GM12864 (cell line): ENCODE measurements at places on chromosomes 4 and X.

DNA sequence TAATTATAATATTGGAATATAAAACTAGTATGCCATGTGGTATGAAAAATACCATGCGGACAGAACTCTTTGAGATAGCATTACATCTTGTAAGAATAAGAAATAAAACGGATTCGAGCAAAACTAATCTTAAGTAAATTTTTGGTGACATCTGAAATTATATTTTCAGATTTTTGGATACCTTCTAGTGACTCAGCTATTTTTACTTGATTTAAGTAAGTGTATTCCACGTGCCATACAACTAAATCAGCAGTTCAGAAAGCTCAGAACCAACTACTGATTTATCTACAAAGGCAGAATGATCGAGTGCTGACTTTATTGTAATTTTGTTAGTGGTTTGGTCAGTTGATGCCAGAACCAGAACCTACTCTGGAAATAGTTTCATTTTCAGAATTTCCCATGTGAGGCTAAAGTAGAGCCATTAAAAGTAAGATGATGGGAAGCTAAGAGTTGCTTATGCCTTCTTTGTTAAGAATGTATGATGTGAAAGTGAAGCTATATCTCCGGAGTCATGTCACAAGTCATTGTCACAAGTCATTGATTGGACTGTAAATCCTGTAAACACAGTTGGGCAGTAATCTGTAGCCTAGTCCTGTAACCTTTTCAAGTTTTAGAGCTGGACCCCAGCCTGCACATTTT lies 4.0 kb downstream of the ING2 start:
- no peak for DNase-seq

DNA sequence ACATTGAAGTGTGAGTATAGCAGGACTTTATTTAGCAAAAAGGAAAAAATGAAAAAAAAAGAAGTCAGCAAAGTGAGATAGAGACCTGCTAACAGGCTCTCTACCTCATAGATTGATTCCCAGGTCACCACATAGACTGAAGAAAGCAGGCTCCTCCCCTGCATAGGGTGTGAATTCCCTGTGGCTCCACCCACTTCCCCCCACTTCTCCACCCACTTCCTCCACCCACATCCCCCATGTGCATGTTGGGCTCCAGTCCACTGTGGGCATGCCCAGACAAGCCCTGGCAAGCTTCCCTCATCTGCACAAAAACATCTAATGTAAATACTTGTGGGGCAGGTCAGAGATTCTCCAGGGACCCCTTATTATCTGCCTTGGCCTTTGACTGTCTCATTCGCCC lies 97.8 kb downstream of the TMEM47 start:
- DNase-seq: no peak

GRCh38 chr4:142351958-142352357 lies 494.1 kb downstream of the INPP4B start:
- no peak for DNase-seq

GRCh38 chr4:6619466-6620255 lies 20.8 kb upstream of the MRFAP1 start:
- DNase-seq: no peak

DNA sequence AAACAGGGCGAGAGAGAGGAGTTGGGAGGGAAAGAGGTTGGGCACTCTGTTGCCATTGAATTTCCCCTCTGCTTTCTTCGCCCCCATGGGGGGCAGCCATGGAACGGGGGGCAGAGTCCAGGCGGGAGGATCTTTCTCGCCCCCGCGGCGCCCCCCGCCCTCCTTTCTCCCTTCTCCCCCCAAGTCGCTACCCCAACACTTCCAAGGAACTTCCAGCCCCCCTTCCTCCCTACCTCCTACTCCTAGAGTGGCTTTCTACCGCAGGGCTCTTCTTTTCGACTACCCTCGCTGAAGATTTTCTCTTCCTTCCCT lies 594 bp upstream of the STAG2 start:
- DNase-seq: no peak

DNA sequence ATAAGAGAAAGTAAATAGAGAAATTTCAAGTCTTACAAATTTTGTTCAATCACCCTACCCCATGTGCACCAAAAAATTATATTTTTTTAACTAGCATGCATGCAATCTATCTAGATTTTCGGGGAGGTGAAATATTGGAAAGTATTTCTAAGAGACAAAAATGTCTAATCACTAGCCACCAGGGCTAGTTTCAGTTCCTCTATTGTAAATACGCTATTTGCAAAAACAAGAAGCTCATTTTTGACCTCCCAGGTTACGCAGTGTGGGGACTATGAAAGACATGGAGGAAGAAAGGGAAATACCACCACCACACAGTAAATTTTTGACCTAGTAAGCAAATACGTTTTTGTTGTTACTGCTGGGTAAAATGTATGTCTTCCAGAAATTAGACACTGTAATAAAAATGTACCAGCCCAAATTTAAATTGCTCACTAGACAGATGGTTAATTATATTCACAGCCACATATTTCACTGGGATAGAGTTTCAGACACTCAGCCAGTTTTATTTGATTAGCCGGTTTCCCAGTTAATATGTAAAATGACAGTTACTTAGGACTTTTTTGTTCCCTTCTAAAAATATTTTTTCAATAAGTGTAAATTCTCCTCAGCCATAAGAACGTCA lies 2.2 kb downstream of the NEXMIF start:
- peak; percentile 73 for DNase-seq

DNA sequence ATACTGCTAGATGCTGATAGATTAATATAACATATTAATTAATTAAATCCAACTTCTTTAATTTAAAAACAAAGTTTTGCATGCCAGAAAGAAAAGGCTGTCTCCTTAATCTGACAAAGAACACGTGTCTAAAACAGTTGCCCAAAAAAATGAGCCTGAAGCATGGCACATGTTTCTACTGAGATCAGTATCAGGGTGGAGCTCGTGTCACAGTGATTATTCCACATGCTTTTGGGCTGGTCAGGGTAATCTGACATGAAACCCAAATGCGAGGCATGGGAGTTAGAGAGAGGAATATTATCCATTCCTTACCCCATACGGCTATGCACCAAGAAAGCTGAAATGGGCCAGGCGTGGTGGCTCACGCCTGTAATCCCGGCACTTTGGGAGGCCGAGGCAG lies 79.4 kb upstream of the ADRA2C start:
- DNase-seq: no peak

DNA sequence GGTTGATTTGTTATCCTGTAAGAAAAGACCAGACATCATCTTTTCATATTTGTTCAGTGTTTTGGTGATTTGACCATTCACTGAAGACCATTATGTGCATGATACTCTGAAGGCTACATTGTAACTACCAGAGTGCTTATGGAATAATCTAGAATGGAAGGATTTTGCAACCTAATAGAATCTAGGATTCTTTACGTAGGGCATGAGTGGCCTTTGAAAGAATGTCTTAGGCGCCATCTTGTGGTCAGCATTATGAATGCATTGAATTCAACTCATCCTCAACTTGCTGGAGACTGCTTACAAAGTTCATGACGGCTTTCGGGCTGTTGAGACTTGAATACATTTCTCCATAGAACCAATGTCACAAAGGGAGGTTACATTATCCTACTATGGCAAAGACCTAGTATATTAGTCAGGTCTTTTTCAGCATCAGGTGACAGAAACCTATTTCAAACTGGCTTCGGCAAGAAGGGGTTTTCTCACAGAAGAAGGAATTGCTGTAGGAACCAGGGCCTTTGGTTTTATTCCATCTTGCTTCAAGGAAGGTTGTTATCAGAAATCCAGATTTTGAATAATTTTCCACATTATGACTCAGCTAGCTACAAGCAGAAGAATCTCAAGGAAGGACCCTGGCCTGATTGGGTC lies 104.1 kb downstream of the GPAT3 start:
- peak; percentile 51 for DNase-seq

GRCh38 chr4:13918991-13919441 lies 291.5 kb upstream of the BOD1L1 start:
- DNase-seq: no peak

DNA sequence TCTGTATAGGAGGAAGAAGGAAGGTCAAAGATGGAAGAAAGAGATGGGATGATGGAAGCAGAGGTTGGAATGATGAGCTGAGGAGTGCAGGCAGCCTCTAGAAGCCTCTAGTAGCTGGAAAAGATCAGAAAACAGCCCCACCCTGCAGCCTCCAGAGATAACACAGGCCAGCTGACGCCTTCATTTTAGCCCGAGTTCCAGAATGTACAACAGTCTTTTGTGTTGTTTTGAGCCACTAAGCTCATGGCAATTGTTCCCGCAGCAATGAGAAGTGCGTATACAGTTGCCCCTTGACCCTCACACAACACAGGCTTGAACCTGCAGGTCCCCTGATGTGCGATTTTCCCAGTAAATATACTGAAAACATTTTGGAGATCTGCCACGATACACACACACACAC lies 72.0 kb downstream of the WFS1 start:
- DNase-seq: no peak

- no peak for DNase-seq
Measured at GRCh38 chr4:6992728-6993677, 50.2 kb upstream of the TADA2B start.

DNA sequence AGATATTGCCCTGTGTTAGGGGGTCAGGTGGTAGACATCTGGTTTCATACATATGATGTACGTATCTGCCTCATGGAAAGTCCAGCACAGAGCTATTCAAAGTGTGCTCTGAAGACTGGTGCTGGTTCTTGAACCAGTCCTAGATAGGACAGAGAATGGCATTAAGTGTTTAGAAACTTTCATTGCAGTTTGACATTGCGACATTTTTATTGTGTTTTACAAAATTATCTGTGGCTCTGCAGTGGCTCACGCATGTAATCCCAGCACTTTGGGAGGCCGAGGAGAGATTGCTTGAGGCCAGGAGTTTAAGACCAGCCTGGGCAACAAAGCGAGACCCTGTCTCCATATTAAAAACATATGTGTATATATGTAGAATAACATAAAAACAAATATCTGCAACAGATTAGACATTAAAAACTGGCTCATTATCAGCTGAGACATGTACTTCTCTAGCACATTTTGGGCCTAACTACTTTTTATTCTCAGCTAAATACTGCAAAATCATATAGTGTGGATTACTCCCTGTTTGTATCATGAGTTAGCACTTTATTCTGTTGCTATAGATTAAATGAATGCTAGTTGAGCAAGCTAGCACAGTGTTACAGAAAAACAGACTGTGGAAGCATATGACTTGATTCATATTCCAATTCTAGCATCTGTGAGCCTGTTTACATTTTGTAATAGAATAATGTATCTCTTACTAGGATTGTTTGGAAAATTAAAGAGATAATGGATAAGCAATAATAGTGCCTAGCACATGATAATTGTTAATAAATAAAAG lies 57.1 kb downstream of the USP9X start:
- no peak for DNase-seq

DNA sequence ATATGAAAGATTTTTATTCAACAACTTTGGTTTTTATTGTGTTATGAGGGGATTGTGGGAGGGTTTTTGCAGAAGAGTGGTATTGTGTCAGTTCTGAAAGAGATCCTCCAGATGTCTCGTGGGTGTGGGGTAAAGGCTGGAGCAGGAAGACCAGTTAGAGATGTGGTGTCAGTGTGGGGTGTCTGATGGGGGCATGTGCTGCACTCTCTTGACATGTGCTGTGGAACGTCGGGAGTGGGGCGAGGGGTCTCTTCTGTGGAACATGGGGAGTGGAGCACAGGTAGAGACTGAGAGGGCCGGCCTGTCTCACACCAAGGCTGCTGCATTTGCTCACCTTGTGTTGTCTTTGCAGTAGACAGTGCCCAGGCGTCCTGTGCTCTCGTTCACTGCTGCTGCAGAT lies 37.6 kb downstream of the FAM193A start:
- DNase-seq: no peak

DNA sequence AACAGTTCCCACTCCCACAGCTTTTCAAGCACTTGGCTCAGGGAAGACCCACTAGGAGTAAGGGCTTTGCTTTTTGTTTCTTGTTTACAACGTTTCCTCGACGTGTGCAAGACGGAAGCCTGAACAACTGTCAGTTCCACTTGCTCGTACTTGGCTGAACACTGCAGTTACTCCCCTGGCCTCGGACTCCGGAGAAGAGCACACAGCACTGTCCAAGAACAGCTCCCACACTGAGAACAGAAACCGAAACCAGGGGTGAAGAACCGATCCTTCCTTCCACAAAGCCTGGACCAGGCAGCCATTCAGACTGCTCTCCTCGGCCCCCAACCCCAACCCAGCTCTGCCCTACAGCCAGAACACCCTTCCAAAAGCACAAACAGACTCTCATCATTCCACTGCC lies 25.5 kb downstream of the IRF2 start:
- no peak for DNase-seq

- DNase-seq: no peak
Measured at GRCh38 chr4:4935974-4936373, 76.5 kb downstream of the MSX1 start.

GRCh38 chr4:40842318-40842717 lies 92.6 kb downstream of the NSUN7 start:
- no peak for DNase-seq

DNA sequence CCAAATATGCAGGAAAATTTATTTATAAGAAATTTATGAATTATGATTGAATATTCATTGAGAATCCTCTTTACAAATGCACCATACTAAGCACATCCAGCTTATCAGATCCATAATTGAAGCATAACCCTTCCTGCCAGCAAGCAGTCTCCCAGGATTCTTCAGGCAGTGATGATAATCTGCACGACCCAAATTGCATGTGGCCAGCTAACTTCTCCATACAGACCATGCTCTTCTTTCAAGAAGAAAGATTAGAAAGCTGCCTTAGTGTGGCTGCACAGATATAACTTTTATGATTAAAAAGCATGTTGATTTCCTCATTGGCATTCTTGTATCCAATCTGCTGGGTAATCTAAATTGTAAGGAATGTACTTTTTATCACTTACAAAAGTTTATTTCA lies 3.3 kb upstream of the CBR4 start:
- no peak for DNase-seq

DNA sequence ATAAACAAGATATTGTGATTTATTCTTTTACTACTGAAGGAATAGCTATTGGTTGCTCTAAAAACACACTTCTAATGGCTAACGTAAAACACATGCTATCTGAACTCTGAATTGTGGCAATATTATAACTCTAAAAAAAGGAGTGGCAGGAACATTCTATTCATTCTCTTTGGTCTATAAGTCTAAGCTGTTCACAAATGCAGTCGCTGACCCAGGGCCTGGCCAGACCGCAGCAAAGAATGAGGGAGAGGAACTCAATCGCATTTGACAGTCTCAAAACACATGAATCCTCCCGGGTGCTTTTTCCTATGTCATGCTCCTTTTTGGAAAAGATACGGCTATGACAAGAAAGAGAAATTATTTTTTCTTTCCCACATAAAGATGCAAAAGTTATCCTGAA lies 651.6 kb upstream of the PITX2 start:
- no peak for DNase-seq

- no peak for DNase-seq
Measured at GRCh38 chr4:28225689-28226353, 1365.2 kb downstream of the STIM2 start.

- no peak for DNase-seq
Measured at GRCh38 chr4:174118171-174118570, 165.3 kb downstream of the FBXO8 start.

- DNase-seq: no peak
Measured at GRCh38 chrX:12973561-12974304, 1.2 kb upstream of the TMSB4X start.
